ENCODE measurements at places on chromosomes 2 and 18. TPM values are rescaled to one million over a fixed set of nuclear protein-coding genes. Genes with fewer than 3 reads are reported as not detected.

- DNase-seq: no peak
These were observed 62.9 kb upstream of the BZW1 start for GRCh38 chr2:200748779-200749178.

Gene RESP18
- not detected for total RNA-seq

GRCh38 chr2:235666213-235666781 is 172.5 kb downstream of the AGAP1 start:
- DNase-seq: peak; percentile 93

DNA sequence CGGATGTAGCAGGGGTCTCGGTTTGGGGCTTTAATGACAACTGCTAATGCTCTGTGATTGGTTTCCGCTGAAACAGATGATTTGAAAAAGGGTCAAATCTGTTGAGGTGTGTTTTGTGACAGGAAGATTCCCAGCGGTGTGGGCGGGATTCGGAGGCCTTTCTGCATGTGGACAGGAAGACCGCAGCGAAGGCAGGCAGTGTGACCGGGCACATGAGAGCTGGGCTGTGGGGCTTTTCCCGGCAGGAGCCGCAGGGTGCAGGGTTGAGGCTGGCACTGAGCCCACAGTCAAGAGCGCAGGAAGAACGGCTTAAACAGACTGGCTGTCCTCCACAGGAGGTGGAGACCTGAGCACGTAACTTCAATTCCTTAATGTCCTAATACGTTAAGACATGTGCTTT is 180.0 kb upstream of the TPO start:
- DNase-seq: no peak

Gene LAMA3
- 15.7 TPM for total RNA-seq

DNA sequence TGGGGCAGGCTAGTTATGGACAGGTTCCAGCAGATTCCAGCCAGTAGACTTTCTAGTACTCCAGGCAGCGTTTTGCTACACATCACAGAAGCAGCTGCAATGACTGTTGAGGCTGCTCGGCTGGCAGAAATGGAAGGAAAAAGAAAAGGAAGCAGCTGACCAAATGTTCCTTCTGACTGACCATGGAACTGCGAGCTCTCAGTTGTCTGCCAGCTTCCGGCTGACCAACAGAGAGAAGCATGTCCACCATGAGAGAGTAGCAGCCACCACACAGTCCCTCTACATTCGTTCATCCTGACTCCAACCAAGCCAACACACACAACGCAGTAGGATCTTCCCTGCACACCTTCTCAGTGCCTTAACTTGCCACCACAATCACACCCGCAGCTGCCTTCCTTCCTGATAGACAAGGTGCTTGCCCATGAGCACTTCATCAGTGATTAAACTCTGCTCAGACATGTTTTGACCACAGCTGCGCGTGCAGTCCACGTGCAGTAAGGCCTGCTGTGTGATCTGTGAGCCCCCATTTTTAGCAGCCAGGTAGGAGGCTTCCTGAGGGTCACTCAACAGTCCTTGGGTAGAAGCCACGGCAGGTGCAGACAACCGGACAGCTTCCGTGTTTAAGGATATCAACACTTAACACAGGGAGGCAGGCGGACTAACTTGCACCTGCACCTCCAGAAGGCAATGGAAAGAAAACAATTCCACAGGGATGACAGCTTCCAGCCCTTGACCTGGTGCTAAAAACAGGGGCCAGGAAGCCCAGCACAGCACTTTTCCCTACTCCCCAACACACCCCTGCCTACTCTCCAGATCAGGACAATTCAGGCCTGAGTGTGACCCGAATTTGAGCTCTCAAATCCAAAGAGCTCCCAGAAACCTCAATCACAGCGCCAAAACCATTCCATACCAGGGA is 996 bp downstream of the TGFBRAP1 start:
- DNase-seq: peak; percentile 50

Gene ZNF516
- 10.8 TPM for total RNA-seq

GRCh38 chr2:41194230-41194629 is 742.3 kb upstream of the SLC8A1 start:
- peak; percentile 4 for DNase-seq

DNA sequence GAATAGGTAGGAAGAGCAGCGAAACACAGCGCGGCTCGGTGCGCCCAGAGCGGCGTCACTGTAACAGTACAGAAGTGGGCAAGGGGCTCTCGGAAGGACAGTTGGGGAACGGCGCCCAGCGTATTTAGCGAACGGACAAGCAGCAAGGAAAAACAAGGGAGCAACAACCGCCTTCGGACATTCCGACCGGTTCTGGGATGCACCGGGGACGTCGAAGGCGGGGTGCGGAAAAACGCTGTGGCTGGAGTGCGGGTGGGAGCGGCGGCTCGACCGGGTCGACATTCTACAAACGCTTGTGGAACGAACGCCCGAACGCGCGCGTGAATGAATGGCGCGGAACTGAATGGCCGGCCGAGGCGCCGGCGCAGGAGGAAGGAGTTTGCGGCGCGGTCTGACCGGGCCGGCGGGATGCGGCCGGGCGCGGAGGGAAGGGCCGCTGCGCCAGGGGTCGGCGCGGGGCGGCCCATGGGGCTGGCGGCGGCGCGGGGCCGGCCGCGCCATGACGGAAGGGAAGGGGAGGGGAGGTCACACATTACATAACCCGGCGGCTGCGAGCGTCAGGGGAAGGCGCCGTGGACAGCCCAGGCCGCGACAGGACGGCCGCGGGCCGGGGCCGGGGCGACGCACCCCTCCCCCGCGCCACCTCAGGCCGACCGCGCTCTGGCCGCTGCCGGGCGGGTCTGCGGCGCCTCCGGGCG is 605 bp downstream of the REV1 start:
- peak; percentile 43 for DNase-seq

DNA sequence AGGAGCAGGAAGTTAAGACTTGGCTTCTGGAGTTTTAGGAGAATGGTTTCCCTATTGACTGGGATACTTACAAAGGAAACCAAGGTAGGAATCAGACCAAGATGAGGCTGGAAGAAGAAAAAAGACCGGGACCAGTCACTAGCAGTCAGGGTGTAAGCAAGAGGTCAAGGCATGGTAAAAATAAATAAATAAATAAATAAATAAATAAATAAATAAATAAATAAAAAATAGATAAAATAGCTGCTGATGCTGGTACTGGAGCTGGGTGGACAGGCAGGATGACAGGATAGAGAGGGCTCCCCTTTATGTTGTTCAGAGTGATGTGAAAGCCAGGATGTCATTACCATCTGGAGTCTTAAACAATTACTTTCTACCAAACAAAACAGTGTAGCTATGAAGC is 89.9 kb downstream of the MYO5B start:
- DNase-seq: no peak

DNA sequence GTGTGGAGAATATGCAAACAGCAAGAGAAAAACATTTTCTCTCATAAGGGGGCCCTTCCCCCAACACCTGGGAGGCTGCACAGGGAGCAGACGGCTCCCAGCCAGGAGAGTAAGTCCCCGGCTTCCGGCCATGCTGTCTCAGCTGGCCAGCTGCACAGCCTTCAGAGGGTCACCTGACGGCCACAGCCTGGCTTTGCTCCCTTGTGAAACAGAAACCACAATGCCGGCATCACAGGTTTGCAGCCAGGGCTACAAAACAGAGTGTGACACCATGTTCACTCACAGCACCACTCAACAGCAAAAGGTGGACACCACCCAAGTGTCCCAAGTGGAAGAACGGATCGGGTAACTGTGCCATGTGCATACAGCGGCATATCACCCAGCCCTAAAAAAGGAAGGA is 86.9 kb upstream of the GPC1 start:
- DNase-seq: no peak

Gene MOCOS
- 3.5 TPM for total RNA-seq

DNA sequence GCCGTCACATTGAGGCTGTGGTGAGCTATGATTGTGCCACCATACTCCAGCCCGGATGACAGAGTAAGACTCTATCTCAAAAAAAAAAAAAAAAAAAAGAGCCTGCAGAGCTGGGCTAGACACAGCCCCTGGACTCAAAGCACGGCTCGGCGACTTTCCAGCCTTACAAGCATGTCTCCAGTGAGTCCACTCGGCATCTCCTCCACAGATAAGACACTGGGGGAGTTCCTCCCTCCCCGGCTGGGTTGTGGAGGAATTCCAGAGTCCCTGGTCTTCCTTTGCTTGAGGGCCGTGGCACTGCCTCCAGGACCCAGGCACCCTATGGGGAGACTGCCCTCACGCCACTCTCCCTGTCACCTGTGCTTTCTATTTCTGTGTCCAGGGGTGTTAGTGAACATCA is 30.9 kb upstream of the RPL31 start:
- no peak for DNase-seq

Gene LMAN2L
- 12.2 TPM for total RNA-seq

DNA sequence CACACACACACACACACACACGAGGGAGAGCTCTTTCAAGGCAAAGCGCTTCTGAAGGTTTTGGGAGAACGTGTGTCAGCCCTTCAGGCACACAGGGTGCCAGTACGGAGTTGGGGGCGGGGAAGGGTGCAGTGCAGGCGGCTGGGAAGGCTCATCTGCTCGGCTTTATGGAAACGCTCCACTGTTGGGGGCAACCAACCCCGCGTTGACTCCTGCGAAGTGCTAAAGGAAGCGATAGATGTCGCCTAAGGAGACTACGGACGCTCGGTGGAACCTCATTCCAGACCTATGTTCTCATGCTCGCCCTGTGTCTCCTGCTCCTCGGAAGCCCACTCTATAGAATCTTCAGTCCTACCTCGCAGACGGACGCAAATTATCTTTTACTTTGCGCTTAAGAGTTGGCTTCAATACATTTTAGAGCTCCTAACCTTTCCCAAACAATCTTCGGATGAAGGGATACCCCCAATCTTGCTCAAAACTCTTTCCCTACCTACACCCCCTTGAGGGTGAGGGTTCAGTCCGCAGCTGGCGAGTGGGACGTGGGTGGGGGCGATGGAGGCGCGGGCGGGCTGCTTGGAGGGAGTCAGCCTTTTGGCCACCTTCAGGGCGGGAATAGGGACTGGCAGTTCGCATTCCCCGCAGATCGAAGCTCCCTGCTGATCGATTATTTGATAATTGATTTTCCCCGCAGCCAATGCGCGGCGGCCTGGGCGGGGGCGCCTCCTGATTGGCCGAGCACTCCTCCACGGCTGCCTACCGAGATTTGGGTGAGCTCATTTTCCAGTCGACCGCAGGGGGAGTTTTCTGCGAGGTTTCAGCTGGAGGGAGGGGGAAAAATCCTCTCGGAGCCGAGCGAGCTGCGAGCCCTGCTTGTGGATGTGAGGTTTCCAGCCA is 1.9 kb upstream of the MEIS1 start:
- DNase-seq: peak; percentile 99

DNA sequence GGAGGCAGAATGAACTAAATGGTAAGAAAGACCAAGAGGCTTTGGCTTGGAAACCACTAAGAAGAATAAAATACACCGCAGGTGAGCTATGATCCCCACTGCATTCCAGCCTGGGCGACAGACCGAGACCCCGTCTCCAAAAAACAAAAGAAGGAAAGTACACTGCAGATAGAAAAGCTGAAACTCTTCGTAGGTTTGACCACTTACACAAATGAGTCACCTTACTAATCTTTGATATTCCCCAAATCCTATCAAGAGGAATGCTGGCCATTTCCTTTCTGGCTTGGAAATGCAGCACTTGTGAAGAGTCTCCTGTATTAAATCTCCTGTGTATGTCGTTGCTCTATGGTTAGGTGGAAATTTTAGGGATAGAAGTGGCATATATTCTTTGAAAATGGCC is 108.8 kb downstream of the MTCL1 start:
- DNase-seq: peak; percentile 92

DNA sequence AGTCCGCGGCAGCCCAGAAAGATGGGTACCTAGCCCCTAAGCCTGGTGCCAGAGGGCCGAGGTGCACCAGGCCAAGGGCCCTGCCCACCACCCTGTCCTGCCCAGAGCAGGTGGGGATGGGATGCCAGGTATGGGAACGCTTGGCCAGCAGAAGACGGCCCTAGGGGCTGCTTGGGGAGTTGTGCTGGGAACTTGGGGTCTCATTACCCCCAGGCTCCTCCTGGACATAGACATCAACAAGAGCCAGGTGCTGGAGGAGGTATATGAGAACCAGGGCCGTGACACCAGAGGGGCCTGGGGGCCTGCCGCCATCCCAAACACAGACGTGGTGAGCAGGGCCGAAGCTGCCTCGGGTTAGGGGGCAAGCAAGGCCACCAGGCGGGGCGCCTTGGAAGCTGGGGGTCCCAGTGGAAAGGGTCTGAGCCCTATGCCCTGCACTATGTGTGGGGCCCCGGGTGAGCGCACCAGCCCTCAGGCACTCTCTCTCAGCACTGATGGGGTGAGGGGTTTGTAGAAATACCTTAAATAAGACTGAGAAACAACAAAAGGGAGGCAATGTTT is 46.9 kb downstream of the FER1L5 start:
- DNase-seq: no peak

DNA sequence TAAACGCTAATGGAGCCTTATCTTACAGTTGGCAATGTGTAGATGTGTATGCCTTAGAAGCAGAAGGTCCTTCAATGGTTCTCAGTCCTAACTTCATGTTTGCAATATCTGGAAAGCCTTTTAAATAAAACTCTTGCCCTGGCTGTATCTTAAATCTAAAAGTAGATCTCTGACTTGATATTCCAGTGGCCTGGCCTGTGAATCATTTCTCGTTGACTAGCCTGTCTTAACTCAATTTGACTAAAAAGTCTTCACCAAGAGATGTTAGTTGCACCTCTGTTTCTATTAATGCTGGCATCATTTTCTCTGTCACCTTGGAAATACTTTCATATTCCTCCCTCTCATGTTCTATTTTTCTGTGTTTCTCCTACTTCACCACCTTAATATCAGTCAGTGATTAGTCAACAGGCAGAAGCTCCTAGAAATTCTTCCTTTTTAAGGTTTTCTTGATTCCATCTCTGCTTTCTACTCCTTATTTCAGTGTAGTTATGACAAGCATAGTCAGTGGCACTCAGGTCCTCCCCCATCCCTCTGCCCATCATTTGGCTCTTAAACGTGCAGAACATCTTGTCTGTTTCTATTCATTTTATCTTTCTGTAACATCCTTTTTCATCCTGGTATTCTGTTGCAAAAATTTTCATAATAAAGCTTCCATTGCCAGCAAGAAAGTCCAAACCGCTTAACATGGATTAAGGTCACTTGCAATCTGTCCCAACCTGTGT is 4.3 kb downstream of the ITGAV start:
- DNase-seq: no peak

DNA sequence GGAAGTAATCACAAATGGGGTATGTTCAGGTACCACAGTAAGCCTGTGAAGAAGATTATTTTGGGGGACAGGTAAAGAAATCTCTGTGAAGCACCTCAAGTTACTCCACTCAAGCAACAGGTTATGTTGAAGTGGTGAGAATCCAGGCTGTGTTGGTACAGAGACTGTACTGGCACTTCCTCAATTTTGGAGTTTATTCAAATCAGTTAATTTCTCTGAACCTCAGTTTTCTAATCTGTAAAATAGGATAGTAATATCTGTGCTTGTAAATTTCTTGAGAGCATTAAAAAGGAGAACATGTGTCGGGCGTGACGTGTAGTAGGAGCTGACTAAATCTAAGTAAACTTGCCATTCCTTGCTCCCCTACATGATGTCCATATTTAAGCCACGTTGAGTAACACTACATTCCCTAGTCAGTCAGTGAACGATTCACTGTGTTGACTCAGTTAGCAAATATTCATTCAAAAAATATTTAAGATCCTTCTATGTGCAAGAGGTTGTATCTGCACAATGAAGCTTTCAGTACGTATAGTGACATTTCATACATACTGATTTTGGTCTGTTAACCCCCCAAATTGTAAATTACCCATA is 504.2 kb downstream of the ZEB2 start:
- peak; percentile 78 for DNase-seq

- DNase-seq: peak; percentile 49
These were observed 100.8 kb upstream of the ATP5MC3 start for GRCh38 chr2:175282300-175282699.

- peak; percentile 33 for DNase-seq
These were observed 4.3 kb downstream of the SMYD5 start for GRCh38 chr2:73218298-73218697.
